Stimulated activated CD4-positive, alpha-beta T cell treated with anti-CD3 and anti-CD28 coated beads, Interleukin-2, amount 100 ng/mL, for 48 hours (primary cell): ENCODE measurements at places on chromosomes 12 and 14.

GRCh38 chr12:121649322-121649721 lies 20.1 kb downstream of the MORN3 start:
- no peak for DNase-seq

DNA sequence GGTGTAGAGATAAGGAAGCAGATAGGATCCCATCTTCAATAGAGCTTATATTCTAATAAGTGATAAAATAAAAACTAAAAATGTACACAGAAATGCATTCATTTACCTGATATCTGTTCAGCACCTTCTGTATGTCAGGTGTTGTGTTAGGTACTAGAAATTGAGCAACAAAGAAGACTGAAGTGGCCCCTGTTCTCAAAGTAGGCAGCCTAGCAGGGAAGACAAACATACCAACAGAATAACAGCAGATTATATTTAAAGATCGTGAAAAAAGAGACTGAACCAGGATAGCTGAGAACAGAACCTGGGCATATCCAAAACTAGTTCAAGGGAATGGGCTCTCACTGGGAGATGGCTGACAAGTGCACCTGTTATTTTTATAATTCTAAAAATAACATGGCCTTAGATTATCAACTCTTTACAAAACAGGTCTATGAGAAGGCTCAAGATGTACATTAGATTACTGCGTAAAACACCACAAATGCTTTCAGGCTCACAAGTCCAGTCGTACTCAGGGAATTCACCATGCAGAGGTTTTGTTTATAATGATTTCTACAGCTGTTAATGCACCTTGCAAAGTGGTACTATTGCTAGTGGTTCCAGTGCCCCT lies 16.4 kb downstream of the ANO6 start:
- no peak for DNase-seq

DNA sequence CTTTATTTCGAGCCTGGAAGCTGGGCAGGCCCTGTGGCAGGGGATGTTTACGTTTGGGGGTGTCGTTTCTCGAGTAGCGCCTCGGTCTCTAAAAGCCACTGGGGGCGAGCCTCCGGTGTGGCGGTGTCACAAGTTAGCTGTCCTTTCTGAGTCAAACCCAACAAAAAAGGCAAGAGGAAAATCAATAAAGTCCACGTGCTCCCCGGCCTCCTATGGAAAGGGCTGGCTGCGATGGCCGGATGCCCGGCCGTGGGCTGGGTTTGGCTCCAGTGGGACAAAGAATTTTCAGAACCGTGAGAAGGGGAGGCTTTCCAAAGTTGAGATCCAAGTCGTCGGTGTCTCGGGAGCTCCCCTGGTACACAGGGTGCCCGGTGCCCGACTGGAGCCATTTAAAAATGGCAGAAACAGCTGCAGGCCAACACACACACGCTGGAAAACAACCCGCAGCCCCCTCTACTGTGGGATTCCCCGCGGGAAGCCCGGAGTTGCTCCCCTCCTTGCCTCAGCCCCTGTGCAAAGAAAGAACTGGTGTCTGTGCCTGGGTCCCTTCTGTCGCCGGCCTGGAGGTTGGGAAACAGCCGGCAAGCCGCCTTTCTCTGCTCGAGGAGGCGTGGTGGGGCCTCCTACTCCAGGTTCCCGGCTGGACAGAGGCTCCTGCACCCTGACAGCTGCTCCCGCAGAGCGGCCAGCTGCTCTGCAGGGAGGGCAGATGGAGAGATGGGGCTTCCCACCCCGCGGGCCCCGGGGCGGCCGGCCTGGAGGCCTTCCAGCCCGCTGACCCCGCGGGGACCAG lies 1.9 kb downstream of the BCL7A start:
- DNase-seq: no peak

GRCh38 chr14:100850841-100851585 lies 25.1 kb downstream of the MEG3 start:
- DNase-seq: peak; percentile 89

- no peak for DNase-seq
Measured at GRCh38 chr14:90111895-90112534, 50.2 kb downstream of the KCNK13 start.

DNA sequence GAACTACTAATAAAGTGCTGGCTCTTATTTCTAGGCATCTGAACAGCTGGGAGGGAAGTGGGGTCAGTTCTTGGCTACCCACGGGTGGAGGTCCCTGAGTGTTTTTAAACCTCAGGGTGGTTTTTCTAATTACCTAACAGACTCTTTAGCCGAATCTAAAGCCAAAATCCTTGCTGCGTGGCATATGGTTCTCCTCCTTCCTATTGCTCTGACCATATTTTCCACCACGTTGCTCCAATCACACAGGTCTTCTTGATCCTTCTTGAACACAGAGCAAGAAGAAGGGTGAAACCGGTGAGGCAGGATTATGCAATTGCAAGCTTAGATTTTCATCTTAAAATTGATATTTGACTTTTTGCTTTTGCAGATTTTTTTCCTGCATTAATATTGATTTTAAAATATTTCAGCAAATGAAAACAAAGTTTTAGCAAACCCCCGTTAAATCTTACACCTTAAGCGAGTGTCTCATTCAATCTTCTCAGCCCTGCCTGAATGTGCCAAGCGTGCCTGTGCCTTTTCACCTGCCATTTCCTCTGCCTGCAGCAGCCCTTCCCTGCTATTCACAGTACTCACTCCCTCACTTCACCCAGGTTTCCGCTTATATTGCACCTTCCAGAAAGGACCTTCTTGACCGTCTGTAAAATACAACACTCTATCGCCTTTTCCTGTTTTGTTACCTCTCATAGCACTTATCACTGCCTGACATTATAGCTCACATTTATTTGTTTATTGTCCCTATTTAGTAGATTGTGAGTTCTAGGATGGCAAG lies 506.0 kb downstream of the DIO2 start:
- DNase-seq: no peak
